Fibroblast of skin of abdomen (primary cell): ENCODE measurements at places on chromosomes 1 and 21.
A peak's percentile ranks its signal among the peaks of the same experiment; 100 is the strongest.

GRCh38 chr1:112446411-112446810, 50.4 kb downstream of the CTTNBP2NL start:
- DNase-seq: no peak

DNA sequence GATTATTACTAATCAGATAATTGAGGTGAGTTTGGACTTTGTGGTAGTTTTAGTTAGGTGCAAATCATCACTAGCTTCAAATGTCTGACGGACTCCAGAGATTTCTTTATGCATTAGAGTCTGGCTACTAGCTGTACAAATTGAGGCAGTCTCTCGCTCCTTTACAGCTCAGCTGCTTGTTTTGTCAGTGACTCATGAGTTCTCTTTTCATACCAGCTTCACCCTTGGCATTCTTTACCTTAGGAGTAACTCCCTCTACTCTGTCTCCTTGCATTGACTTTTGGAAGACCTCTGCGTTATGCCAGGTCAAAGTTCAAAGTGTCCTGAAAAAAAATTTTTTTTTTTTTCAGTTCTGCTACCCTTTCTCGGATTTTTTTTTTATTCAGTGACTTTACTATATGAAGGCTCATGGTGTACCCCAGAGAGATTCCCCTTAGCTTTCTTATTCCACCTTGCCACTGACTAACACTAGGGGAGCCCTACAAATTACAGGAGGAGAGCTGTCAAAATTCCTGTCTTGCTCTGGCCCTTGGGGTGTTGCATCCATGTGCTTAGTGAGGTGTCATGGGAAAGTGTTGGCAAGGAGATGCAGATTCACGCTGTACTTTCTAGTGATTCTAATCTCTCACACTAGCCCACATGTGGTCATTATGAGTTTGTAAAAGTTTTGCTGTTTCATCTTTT, 576.6 kb downstream of the ADGRL2 start:
- DNase-seq: peak; percentile 15

GRCh38 chr21:45417256-45417950, 12.4 kb downstream of the COL18A1 start:
- no peak for DNase-seq

GRCh38 chr1:208171616-208172422, 72.4 kb downstream of the PLXNA2 start:
- DNase-seq: no peak

DNA sequence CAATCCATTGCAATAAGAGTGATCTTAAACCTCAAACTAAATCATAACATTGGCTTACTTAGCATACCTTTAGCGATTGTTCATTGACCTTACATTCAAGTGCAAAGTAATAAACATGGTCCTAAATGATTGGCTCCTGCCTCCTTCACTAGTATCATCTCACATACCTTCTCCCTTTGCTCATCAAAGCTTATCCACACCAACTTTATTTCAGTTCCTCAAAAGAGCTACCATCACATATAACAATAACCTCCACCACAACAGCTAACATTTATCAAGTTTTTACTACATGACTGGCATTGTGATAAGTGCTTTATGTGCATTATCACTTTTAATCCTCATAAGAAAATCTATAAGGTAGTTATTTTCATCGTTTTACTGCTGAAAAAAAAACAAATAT, 198.8 kb downstream of the COL24A1 start:
- no peak for DNase-seq

- no peak for DNase-seq
Observed at GRCh38 chr1:38095454-38095931, 48.9 kb upstream of the POU3F1 start.

GRCh38 chr1:224525411-224526040, 90.6 kb upstream of the CNIH3 start:
- no peak for DNase-seq

DNA sequence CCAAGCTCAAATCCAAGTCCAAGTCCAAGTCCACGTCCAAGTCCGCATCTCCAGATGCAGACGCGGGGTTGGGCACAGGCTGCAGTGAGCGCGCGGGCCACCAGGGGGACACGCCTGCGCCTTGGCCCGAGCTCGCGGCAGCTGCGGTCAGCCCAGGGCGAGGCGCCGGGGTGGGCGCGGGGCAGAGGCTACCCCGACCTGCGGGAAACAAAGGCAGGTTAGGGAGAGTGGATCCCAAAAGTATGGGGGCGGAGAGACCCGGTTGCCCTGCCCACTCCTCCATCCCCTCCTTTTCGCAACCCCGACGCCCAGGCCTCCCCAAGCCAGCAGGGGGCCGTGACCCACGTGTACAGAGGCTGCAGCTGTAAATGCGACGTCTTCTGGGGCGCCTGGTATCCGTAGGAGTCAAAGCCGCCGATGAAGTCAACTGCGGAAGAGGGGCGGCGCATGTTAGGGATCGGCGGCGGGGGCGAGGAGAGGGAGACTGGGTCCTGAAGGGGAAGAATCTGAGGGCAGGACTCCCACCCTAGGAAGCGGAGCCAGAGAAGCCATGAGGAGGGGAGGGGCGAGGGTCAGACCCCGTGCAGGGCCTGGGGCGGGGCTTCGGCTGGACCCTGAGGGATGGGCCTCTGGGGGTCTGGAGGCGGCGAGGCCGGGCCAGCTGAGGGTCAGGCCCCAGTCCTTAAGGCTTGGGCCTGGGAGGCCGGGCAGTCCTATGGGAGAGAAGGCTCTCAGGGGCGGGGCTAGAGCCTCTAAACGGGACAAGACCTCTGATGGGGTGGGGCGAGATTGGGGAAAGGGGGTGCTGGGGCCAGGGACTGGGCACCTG, 58.0 kb downstream of the NKAIN1 start:
- no peak for DNase-seq

DNA sequence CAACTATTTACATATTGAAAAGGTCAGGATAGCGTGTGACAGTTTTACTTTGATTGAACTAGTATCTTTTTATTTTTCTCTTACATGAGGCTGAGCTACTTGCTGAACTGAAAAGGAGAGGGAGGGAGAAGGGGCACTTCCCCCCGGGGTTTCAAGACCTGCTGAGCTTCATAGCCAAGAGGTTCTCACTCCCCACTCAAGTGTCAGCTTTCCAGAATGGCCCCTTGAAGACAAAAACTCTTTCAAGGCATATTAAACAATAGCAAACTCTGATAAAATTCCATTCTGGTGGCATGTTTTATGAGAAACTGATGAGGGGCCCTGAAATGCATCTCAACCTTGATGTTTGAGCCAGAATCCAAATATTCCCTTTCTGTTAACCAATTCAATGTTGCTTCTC, 143.0 kb downstream of the KAZN start:
- DNase-seq: no peak

DNA sequence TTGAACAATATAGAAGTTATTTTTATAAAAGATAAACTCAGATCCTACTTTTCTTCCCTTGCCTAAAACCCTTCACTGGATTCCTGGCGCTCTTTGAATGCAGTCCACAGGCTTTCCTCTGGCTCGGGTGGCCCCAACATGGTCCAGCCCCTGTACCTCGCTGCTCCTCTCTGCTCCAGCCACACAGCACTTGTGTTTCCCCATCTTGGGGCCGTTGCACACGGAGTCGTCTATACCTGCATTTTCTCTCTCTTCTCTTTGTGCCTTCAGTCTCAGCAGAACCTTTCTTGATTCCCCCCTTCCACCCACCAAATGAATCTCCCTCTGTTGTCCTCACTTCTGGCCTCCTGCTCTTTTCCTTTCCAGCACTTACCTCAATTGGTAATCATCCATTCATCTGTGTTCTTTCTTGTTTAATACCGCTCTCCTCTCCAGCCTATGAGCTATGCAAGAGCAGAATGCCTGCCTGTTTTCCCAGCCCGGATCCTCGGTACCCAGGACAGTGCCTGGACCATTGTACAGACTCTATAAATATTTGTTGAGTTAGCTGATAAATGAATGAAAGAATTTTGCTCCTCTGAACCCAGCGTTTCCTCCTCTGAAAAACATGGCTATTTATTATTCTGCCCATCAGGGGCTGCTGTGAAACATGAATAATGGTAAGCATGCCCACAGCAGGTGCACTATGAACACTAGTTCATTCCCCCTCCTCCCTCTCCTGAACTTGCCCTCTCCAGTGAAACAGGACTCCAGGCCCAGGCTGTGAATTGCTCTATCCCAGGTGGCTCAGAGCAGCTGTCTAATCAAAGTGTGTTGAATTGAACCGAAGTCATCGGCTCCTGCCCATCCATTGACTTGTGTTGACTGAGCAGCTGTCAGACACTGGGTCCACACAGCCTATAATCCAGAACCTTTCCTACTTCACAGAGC, 266.9 kb downstream of the PTPRU start:
- DNase-seq: no peak

DNA sequence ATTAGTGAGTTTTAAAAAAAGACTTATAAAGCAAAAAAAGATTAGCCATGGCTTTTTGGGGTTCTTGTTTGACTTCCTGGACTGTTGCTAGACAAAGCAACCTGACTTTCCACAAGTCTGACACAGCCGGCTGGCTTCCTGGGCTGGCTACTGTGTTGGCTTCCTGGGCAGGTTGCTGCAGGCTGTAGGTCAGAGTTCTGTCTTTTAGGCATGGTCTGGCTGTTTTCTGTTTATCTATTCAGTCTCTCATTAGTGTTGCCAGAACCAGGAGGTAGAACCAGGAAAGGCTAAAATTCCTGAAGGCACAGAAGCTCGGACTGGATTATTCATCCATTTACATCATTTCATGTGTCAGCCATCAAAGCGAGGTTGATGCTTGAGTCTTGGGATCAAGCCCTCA, 88.6 kb upstream of the SLC35F3 start:
- no peak for DNase-seq

GRCh38 chr1:19676438-19676922, 11.8 kb downstream of the HTR6 start:
- DNase-seq: peak; percentile 62

DNA sequence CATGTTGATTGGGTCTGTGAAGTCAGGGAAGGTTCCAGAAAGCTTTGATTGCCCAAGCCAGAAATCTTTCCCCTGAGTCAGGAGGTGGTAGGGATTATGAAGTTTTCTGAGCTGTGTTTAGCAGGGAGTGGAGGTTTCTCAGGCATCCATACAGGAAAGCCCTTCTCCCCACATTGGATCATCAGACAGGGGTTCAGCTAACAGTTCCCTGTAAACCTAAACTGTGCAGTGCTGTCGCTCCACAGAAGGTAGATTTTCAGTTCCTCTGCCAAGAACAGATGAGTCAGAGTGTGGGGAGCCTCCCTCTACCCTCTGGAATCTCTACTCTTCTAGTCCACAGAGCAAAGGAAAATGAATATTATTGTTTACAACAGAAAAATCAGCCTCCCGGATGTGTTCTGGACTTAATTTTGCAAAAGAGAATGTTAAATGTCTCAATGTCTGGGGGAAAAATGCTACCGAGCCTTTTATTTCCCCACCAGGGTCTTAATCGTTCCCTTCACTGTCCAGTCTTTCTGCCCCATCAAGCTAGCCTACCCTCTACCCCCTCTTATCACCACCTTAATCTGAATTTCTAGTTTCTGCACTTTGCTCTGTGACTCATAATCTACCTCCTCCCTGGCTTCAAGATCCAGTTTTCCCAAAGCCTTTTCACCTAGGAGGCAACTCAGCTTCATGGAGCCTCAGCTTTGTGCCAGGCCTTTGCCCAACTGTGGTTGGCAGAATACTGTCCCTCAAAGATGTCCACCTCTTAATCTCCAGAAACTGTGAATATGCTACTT, 355.6 kb downstream of the PRDM2 start:
- DNase-seq: peak; percentile 26

GRCh38 chr21:42027822-42028765, 17.9 kb upstream of the ZBTB21 start:
- no peak for DNase-seq

- peak; percentile 39 for DNase-seq
Observed at GRCh38 chr21:26148071-26148839, 22.3 kb downstream of the APP start.

DNA sequence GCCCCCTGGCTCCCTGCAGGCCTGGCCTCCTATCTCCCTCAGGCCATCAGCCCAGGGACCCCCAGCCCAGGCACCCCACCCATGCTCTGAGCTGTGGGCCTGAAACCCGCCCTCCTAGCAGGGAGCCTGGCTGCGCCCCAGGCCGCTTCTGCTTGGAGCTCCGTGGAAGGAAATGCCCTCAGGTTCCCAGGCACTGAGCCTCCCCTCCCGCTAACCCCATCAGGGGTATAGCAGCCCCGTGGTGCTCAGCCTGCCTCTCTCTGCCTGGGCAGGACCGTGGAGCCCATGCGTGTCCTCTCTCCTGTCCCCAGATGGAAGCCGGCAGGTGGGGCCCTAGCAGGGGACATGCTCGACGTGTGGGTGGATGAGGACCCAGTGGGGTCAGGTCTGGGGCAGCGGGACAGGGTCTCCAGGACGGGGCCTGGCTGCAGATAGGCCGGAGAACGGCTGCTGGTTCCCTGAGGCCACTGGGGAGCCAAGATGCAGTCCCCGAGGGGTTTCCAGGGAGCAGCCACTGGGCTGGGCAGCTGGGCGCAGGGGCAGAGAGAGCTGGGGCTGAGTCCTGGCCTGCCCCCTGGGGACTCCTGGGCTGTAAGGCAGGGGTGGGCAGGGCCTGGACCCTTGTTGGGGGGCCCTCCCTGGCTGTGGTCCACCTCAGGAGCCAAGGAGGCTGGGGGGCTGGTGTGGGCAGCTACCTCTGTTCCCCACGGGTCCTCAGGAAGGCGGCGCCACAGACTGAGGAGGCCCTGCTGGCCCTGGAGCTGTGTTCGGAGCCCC, 75.5 kb downstream of the MORN1 start:
- no peak for DNase-seq

DNA sequence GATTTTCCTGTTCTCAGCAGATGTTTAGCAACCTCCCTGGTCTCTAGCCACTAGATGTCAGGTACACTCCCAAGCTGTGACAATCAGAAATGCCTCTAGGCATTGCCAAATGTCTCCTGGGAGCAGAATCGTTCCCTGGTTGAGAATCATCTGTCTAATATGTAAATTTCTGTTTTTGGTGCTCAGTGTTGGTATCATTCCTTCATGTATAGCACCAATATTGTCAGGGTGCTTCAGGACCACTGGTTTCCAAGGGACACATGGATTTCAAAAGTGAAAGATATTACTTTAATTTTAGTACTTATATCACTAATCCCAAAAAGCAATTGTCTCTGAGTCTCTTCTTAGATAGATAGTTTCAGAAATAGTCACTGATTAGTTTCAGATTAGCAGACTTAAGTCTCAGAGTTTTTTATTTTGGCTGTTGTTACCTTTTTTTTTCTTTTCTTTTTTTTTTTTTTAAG, 160.1 kb downstream of the PTPRC start:
- no peak for DNase-seq

- DNase-seq: no peak
Observed at GRCh38 chr1:244080343-244080929, 29.4 kb downstream of the ZBTB18 start.

- no peak for DNase-seq
Observed at GRCh38 chr1:54837002-54837853, 36.1 kb upstream of the TTC22 start.

- no peak for DNase-seq
Observed at GRCh38 chr1:53735681-53736080, 3.3 kb downstream of the GLIS1 start.
